T-helper 22 cell (primary cell): ENCODE measurements at places on chromosomes 2 and 18.

- no peak for DNase-seq
These were observed 133.4 kb downstream of the VAPA start for GRCh38 chr18:10047237-10047636.

DNA sequence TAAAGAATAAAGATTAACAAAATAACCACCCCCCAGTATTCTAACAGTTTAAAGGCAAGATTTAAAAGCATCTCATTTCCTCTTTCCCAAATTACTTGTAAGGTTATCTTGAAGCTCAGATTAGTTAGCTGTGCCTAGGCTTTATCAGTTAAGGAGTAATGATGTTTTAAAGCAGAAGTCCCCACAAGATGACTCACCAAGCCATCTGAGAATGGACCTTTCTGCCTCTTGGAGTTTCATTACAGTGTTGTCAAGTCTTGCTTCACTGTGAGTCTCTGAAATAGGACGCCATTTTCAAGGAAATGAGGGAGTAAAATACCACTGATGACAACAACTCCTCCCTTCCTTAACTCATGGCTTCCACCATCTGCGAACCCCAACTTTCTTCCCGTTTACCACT lies 35.9 kb downstream of the ZNF385B start:
- no peak for DNase-seq

DNA sequence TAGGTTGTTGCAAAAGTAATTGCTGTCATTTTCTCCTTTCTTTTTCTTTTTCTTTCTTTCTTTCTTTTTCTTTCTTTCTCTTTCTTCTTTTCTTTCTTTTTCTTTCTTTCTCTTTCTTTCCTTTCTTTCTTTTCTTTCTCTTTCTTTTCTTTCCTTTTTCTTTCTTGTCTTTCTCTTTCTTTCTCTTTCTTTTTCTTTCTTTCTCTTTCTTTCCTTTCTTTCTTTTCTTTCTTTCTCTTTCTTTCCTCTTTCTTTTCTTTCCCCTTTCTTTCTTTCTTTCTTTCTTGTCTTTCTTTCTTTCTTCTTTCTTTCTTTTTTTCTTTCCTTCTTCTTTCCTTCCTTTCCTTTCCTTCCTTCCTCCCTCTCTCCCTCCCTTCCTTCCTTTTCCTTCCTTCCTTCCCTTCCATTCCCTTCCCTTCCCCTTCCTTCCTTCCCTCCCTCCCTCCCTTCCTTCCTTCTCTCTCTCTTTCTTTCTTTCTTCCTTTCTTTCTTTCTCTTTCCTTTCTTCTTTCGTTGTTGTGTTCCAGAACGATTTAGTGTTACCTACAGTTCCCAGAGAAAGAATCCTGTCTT lies 178.9 kb downstream of the RPIA start:
- no peak for DNase-seq

DNA sequence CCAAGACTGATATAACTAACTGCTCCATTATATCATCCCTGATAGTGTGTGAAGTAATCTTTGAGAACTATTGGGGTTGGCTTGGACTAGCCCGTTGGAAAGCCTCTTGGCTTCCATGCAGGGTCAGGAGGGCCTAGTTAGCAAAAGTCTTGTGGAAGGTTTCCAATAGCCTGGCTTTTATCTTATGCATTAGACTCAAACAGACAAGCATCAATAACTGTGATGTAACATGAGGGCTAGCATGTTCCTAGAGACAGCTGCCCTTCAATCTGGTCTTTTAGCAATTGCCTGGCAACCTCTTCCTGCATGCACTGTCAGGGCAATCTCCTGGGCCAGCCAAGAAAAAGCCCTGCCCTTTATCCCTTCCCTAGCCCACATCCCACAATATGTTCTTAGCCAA lies 18.2 kb downstream of the SLC8A1 start:
- DNase-seq = no peak

DNA sequence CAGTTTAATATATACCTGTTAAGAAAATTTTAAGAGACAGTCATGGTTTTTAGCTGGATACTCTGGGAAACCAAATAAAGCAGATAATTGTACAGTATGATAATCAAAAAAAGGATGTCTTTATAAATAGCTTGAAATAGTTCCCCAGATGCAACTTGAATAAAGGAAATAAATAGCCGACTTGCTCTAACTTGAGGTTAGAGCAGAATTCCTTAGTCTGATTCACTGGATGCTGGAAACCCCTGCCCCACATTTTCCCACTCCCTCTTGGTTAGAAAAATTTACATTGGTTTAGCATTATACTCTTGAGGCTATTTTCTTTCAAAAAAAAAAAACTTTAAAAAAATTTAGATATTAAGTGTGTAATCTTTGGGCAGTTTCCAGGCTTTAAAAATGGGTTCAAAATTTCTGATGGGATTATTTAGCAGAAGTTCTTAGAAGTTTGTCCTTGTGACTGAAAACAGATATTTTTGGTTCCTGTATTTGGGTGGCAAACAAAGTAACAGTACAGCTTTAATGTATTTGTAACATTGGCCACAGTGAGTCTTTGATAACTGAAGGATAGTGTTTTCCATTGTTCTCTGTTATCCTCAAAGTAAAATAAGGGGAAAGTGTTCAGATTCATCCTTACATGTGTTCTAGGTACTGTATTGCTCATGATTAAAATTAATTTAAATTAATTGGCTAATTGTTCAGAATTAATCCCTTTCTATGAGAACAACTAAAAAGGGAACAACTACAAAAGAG lies 39.6 kb downstream of the ITGAV start:
- no peak for DNase-seq

DNA sequence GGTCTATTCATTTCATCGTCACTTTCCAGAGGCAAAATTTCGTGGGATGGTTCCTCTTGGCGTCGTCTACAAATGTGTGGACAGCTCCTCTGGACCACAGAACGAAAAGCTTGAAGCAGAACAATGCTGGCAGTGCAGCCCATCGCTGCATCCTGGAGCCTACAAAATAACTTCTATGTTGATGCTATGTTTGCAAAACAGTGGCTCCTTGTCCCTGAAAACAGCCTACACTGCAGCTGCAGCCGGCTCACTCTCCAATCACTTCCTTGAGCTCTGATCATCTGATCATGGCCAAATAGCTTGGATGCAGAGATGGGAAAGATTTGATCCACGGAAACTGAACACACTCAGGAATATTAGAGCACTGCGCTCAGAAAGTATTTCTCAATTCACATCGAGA lies 60.0 kb downstream of the DOCK10 start:
- DNase-seq = no peak

DNA sequence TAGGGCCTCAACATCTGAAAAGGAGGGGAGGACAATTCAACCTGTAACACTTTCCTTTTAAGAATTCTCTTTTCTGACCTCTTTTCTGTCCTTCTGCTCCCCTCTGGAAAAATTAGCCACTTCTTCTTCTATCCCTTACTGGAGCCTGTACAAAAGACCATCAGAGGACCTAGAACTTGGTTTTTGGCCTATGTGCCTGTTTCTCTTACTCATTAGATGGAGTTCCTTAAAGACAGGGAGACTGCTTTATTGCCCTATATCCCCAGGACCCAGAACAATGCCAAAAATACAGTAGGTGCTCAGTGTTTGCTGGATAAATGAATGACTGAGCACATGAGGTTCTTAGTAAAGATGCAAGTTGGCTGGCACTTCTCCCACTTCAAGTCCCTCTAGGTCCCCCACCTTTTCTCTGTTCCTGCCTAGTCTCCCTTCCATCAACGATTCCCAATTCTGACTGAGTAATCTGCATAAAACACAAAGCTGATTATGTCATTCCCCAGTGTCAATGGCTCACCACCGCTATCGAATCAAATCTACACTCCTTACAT lies 114.2 kb downstream of the DDX1 start:
- DNase-seq = no peak

DNA sequence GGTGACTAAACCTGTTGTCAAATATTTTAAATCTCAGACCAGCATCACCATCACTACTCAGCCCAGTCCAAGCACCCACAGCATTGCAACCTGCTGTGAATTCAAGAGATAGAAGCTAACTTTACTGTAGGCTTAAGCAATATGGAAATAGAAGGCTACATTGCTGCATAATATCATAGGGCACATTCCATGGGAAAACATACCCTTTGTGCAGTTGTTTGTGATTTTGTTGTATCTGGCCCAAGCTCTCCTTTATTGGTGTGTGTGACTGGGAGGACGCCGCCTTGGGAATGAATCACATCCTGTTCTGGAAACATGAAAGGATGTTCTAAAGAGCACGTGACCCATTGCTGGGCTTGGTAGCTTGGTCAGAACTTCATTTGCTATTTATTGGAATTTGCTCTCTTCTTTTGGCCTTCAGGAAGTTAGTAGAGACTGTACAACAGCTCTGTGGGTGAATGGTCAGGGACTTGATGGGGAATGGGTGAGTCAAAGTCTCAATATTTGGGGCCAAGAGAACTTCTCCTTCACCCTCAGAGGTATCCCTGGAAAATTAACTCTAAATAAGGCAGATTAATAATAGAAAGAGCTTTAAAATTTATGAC lies 106.8 kb upstream of the SERPINE2 start:
- DNase-seq = no peak

DNA sequence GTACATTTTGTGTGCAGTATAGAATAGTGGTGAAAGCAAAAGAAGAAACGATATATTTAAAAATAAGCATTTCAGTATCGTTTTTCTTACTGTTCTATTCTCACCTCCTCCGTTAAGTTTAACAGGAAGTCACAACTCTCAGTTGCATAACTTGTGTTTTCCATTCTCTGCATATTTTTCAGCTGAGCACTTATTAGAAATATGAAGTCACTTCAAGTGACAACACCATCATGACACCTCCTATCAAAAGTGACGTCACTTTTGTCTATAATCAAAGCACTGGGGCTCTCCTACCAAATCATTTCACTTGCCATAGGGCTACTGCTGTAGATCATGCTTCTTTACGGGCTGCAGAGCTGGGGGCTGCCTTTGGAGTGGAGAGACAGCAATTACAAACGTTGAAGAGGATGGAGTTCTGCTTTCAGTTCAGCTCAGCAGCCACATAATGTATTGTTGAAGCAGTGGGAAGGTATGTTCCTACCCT lies 36.3 kb downstream of the STAT4 start:
- no peak for DNase-seq

DNA sequence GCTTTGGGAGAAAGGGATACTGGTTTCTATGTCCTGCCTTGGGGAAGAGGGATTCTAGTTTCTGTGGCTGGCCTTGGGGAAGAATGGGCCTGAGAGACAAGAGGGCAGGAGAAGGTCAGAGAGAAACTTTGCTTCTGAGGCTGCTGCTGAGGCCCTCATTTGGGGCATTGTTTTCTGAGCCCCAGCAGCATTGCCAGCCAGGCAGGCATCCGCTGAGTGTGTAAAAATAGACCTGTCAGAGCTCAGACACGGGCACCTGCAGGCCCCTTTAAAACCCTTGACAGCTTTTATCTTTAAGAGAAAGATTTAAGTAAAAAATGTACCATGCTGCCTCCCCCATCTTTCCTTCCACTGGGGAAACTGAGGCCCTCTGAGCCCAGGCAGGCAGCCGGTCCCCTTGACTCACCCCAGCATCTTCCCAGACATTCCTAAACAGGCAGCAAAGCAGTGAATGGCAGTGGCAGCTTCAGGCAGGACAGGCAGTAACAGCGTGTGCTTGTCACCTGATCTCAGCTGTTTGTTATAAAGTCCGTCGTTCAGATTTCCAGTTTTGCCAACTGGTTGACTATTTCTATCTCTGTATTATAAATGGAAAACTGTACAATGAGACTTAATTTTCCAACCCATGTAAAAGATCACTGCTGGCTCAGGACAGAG lies 27.6 kb downstream of the MLPH start:
- no peak for DNase-seq

DNA sequence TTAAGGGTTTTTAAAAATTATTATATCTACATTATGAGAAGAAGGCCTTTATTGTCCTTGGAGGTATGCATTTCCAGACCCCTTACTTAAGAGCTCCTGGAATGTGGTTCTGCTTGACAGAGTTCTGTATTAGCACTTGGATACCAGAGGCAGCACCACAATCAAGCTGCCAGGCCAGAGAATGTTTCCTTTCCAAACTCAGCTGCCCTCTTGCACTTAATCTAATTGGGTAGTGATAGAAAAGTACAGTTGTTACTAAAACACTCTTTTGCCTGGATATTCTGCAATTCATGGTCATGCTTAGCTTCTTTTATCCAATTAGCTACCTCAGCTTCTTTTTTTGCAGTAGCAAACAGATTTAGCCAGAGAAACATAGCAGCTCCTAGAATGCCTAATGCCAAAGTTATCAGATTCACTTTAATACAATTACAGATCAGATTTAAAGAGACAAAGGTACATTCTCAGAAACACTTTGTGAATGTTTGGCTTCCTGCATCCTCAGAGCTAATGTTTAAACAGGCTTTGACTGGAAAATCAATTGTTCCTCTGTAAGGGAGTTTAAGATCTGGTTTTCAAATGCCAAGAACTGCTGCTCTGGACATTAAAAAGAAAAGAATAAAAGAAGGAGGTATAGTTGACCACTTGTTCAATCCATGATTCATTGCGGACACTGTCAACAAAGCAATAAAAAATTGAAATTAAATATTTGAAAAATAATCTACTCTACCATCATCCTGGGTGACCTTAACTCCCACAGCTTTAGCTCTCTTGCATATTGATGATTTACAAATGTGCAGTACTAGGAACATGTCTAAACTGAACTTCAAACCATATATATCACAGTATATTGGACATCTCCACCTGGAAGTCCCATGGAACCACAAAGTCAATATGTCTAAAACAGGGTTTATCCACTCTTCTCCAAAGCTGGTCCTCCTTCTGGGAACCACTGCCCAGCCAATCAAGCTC lies 12.8 kb downstream of the NOSTRIN start:
- no peak for DNase-seq

DNA sequence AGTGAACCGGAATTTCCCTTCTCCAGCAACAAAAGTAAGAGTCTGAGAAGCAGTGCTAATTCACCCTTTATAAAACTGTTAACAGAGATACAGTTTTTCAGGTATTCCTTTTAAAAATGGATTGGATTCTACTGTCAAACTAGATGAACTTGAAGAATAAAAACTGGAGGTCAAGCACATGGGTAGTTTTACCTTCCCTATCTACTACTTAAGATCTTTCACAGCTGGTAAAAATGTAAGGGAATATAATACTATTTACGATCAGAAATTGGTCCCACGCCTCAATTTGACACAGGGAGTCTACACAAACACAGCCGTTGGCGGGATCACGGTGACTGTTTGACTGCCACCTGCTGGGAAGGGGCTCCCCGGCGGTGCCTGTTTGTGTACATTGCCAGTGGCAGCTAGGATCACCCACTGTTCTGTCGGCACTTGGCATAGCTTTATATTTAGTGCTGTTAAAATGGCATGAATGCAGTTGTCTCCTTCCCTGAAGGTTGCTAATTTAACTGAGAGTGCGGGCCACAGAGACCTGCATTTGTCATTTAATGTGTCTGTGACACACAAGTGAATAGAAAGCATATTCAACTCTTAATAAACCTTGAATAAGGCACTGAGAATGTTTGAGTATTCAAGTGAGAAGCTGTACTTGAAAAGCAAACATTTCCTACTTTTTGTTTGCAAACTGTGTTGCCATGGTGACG lies 59.5 kb downstream of the ABCG8 start:
- DNase-seq = no peak

GRCh38 chr2:100285011-100285410 lies 37.3 kb downstream of the LONRF2 start:
- DNase-seq = no peak

DNA sequence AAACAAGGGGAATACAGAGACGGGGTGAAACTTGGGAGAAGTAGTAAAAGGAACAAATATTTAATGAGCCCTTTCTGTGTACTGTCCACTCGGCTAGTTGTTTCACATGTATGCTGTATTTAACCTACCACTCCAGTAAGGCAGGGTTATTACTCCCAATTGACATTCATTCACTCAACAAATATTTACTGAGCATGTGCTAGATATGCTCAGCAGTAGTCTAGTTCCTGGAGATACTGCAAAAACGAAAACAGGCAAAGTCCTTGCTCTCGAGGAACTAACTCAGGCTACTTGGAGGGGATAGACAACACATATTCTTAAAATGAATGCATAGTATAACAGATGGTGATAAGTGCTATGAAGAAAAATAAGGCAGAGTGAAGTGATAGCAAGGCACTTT lies 207.3 kb downstream of the SS18 start:
- DNase-seq = no peak
